ENCODE measurements at places on chromosomes 4 and X.
A peak's percentile ranks its signal among the peaks of the same experiment; 100 is the strongest.

- DNase-seq: no peak
Measured at GRCh38 chr4:151198748-151199147, 78.2 kb upstream of the PRSS48 start.

DNA sequence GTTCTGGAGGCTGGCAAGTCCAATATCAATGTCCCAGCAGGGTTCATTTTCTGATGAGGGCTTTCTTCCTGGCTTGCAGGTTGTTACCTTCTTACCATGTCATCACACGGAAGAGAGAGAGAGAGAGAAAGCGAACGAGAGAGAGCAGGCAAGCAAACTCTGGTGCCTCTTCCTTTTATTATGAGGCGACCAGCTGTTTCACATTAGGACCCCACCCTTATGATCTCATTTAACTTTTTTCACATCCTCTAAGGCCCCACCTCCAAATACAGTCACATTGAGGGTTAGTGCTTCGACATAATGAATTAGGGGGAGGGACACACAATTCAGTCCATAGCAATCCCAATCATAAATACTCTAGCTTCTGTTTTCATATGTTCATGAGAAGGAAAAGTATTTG lies 10.6 kb upstream of the GPR174 start:
- no peak for DNase-seq

DNA sequence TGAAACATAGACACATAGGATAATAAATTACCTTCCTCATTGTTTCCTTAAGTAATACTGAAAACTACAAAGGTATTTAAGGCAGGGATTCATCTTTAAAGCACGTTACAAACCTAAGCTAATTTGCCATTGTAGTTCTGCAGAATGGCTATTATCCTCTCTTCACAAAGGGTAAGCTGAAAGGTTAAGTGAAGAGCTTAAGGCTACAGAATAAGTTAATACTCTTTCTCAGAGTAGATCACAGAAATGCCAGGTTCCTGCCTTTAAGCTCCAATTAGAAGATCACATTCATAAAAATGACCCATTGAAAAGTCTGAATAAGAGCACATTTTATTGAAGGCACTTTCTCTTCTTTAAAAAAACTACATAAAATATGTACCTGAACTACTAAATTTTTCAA lies 42.1 kb upstream of the PRDM5 start:
- DNase-seq: no peak

GRCh38 chr4:110224812-110225211 lies 26.4 kb upstream of the ELOVL6 start:
- no peak for DNase-seq

DNA sequence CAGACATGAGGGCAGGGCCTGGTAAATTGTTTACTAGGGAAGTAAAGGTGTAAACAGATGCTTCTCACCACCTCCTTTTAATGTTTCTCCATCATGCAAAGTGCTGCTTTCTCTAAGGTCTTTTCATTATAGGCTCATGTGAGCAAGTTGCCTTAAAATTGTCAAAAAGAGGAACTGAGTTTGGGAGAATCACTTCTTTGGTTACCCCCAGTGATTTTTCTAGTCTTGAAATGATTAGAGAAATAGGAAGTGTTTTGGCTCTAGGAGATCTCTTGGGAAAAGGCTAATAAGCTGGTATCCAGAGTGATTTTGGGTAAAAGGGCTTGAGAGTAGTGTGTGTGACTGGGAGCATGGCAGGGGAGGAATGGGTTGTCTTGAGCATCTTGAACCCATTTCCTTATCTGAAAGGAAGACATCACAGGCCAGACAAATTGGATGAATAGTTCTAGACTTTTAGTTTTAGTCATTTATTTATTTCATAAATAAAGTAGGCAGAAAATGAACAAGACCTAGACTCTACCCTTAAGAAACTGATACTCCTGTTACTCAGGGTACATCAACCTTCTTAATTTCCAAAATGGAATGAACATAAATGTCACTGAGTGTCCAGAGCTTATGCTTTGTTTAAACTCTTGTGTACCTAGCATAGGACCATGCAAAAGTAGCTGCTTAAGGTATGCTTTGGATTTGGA lies 14.2 kb downstream of the GRPR start:
- no peak for DNase-seq

GRCh38 chrX:50081282-50081889 lies 119.4 kb downstream of the AKAP4 start:
- DNase-seq: no peak

DNA sequence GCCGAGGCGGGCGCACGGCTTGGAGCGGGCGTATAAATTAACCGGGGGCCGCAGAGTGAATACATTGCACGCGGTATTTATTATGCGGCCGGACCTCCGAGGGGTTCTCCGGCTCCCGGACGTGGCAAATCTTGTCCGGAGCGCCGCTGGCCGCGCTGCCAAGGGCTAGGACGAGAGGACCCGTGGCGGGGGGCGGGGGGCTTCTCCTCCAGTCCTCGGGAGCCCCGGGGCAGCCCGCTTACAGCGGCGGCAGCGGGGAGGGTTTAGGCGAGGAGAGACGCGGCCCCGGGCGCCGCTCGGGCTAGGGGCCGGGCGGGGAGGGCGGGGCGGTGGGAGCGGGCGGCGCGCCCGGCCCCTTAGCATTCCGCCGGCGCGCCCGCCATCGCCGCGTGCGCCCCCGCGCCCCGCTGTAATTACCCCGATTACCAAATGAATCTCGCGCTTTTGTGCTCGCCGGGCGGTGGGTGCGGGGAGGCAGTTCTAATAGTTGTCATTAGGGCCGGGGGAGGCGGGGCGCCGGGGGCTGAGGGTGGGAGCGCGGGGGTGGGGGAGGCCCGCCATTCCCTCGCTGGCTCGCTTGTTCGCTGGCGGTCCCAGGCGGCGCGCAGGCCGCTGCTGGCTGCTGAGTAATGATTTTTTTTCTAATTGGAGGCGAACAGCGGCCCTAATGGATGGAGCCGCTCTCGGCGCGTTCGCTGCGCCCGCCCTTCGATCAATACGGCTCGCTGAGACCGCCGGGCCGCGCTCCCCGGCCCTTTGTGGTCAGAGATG lies 276.6 kb downstream of the BCOR start:
- peak; percentile 6 for DNase-seq

DNA sequence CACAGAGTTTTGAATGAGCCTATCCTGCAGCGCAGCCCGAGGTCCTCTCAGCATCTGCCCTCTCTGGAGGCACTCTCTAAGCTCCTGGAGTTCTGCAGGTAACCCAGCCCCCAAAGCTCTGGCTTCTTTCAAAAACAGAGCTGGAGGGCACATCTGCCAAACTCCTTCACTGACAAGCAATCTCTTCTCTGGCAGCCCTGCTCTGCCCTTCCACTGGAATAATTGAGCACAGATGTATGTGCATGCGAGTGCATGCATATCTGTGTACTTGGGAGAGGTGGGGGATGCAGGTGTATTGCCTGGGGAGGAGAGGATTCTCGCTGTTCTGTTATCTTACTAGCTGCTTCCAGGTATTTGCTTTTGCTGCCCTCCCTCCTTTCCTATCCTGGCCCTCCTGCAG lies 22.2 kb upstream of the PLP1 start:
- DNase-seq: no peak

DNA sequence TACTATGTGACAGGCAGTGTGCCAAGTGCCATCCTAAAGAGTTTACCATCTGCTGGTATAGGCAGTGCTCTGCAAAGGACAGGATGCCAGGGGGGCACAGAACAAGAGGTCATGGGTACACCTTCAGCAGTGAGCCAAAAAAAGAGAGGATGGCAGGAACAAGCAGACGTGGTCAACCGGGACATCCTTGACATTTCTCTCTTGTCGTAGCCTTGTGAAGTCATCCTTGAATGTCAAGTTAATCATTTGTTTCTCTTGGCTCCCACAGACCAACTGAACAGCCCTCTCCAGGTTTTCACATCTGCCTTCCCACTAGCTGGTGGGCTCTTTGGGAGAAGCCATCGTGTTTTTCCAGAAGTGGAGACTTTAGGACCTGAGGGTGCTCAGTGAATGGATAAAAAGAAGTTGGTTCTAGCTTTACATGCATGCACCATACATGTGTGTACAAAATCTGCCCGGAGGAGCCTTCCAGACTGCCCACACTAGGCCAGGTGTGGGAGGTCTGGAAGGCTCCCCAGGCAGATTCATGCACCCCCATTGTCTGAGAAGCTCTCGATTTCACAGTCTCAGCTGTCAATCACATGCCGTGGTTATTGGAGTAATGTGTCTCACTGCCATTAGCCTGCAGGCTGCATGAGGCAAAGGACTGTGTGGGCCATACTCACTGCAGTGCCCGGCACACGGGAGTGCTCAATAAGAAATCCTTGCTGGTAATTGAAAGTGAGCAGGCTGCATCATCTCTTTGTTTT lies 16.4 kb downstream of the PNMA6F start:
- no peak for DNase-seq

DNA sequence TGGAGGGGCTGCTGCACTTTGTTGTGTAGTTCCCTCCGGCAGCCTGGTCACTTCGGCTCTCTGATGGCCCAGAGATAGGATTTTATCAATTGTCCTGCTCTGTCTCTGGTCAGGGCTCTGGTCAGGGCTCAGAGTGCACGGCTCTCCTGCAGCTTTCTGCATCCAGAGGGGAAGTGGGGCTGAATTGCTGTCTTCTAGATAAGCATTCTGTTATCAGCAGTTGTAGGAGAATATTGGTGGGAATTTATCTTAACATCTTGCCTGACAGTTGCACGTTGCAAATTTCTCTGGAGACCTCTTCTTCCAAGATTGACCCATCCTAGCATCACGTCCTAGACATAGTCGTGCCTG lies 62.8 kb downstream of the FAM193A start:
- no peak for DNase-seq

- DNase-seq: no peak
Measured at GRCh38 chrX:49910344-49910743, 12.1 kb upstream of the CLCN5 start.

DNA sequence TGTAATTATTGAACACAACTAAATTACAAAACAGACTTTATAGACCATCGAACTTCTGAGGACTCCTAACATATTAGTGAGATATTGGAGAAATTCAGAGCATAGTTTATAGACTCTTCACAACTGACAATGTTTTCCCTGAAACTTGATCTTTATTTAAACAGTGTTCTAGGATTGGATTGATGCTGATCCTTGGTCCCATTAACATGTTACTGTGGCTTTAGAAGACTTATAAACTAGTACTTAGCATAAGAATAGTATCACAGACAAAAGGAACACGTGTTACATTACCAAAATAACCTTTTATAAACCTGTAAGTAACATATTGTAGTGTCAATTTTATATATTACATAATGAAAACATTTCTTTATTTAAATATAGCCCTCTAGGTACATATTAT lies 689.6 kb downstream of the CCSER1 start:
- DNase-seq: no peak

GRCh38 chrX:120309873-120310705 lies 1.2 kb downstream of the TMEM255A start:
- no peak for DNase-seq

- DNase-seq: no peak
Measured at GRCh38 chr4:99645638-99646037, 12.0 kb downstream of the C4orf54 start.

DNA sequence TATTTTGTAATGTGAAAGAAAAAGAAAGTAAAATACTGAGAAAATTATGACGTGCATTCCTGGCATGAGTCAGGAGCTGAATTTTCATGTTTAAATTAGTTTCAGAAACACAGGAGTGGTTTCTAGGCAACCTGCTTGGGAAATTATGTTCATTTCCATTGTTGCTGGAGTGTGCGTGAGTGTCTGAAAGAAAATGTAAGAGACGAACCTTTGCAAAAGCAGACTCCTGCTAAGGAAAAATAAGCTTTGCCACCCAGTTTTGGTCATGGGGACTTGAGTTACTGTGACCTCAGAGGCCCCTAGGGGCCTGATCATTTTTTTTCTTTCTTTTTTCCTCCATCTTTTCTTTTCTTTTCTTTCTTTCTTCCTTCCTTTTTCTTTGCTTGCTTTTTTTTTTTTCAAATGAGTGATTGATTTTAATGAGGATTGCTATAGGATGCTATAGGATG lies 18.8 kb upstream of the CHRNA9 start:
- peak; percentile 57 for DNase-seq

DNA sequence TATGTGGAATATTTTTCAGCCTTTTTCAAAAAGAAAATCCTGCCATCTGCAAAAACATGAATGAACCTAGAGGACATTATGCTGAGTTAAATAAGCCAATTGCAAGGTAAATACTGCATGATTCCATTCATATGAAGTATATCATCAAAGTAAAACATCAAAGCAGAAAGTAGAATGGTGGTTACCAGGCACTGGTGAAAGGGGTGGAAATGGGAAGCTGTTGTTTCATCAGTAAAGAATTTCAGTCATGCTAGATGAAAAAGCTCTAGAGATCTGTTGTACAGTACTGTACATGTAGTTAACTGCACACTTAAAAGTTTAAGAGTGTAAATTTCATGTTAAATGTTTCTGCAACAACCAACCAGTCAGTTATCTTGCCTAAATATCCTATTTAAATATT lies 196.8 kb upstream of the ADGRL3 start:
- DNase-seq: no peak

DNA sequence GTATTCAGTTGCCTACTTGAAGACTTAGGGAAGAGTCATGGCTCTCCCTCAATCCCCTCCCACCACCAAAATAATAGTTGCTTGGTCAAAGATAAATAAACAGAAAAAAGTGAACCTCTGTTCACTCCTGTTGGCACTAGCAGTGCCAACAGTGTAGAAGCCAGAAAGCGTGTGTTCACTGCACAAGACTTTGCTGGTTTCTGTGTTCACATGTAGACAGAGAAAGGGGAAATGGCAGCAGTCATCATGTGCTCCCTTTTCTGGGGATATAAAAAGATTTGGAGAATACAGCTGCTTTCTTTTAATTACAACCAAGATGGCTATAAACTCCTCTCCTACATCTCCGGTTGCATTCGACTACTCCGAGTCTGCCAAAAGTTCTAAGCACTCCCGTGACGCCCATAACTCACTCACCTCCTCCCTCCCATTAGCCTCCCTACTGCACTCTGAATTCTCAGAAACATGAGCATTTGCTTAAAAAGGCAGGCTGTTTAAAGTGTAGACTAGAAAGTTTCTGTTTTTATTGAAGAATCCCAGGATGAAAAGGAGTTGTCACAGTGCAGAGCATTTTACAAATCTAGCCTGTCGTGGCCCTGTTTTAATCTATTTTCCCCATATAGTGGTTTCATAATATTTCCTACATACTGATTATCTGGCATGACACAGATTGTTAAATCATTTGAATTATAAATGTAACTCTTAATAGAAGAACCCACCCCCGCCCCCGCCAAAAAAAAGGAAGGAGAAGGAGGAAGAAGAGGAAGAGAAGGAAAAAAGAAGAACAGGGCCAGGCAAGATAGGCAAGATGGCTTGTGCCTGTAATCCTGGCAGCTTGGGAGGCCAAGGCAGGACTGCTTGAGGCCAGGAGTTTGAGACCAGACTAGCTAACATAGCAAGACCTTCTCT lies 16.7 kb downstream of the LGI2 start:
- DNase-seq: no peak

Measured in T-helper 2 cell (primary cell).